ENCODE measurements at places on chromosomes 5 and 9.

DNA sequence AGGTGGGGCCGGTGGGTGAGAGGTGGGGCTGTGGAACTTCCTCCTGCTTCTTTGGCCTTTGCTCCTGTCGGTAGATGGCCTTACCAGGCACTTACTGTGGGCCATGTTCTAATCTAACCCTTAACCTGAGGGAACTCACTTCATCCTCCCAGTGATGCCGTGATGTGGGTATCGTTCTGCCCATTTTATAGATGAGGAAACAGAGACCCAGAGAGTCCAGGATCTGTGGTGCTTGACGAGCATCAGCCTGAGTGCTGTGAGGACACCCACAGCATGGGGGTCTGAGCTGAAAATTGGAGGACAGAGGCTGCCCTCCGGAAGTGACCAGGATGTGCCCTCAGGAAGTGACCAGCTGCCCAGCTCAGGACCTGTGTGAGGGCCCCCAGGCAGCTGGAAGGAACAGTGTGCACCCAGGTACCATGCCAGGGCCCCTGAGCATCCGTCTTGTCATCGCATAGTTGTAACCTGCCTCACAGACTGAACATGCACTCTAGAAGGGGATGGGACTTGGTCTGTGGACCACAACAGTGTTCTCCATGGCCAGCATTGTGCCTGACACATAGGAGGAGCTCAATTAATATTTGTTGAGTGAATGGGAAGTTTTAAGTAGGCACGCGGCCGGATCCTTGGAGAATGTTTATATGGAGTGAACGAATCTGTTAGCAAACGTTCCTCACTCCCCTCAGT is 8.5 kb downstream of the NEK6 start:
- DNase-seq, result no peak

DNA sequence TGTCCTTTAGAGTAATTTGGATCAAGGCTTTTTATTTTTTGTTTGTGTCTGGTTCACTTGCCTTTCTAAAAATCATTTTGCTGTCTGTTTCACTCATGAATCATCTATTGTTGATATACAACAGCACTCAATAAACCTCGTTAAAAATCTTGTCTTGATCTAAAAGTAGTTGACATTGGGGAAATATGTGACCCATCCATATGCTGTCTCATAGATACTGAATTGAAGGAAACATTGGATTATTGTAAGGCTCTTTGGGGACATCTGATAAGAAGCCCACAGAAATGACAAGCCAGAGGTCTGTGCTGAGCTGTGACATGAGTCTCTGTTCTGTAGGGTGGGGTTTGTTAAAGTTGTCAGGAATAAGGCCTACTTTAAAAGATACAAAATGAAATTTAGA is 208.0 kb downstream of the PDZD2 start:
- DNase-seq, result no peak

- DNase-seq, result no peak
Measured at GRCh38 chr9:3246241-3246640, 279.6 kb downstream of the RFX3 start.

GRCh38 chr9:6884990-6885389 is 127.2 kb downstream of the KDM4C start:
- no peak for DNase-seq

GRCh38 chr5:65892801-65893200 is 33.6 kb upstream of the ERBIN start:
- DNase-seq, result no peak

DNA sequence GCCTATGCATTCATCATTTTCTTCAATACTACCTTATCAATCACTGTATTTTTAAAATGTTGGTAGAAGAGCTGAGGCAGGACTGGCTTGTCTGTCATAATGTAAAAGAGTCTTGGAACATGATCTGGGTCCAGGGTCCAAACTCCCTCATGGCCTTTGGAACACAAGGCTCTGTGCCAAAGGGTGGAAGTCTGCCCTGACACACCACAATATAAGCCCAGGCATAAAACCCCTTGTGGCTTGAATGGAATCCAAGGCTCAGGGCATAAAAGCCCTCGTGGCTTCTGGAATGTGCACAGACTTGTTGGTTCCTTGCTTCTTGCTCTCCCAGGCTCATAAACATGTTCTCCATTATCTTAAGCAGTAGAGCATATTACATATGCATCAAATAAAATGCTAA is 48.0 kb downstream of the GABRB2 start:
- DNase-seq, result no peak

DNA sequence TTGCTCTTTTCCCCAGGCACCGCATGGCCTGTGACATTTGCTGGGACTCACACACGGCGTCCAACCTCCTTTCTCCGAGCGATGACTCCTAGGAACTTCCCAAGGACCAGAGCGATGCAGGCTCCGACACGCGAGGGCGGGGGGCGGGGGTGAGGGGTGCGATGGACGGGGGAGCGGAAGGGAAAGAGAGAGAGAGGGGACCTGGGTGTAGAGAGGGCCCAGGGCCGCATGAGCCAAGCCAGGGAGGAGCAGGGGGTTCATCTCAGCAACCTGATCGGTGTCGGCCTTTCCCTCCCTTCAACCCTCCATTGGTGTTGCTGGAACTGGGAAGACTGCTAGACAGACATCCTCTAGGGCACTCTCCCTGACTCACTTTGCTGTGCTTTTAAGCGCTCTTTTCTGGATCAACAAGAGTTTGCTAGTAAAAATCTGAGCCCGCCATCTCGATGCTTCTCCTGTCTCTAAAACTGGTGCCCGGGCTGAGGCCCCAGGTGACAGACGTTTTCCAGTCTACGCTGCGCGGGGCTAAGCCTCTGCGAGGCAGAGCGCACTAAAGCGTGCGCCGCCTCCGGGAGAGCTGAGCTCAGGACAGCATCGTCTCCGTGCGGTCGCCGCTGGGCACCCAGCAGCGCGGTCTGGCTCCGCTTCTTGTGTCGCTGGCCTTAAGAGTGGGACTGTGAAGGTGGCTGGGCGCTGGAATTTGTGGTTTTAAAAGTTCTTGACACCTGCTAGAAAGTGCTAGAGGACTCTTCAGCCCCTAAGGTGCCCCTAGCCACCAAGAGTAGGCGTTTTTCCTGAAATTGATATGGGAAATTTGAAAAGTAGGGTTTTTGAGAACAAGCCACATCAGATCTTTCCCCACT is 1.0 kb upstream of the TSLP start:
- DNase-seq, result peak; percentile 49

DNA sequence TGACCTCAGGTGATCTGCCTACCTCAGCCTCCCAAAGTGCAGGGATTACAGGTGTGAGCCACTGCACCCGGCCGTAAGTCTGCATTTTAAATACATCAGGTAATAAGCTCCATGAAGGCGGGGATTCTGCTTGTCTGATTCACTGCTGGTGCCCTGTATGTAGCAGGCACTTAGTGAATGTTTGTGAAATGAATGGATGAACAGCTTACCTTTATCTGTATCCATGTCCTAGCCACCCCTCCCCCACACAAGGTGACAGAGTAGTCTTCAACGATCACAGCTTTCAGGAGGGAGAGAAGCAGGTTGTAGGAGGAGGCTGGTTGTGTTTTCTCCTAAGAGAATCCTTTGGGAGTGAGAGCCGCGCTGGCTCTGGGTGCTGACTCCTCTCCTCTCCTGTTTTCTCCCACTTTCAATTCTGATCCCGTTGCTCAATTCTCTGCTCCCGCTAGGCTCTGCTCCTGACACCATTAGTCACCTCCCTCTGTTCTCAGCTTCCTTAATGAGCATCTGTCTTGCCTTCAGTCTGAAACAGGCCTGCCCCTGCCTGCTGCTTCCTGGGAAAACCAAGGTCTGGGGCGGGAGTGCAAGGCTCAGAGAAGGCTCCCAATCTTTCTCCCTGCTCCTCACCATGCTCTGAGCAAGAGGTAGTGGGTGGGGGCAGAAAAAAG is 88.8 kb upstream of the CTNNA1 start:
- peak; percentile 36 for DNase-seq

- no peak for DNase-seq
Measured at GRCh38 chr9:23635276-23635675, 190.8 kb downstream of the ELAVL2 start.

DNA sequence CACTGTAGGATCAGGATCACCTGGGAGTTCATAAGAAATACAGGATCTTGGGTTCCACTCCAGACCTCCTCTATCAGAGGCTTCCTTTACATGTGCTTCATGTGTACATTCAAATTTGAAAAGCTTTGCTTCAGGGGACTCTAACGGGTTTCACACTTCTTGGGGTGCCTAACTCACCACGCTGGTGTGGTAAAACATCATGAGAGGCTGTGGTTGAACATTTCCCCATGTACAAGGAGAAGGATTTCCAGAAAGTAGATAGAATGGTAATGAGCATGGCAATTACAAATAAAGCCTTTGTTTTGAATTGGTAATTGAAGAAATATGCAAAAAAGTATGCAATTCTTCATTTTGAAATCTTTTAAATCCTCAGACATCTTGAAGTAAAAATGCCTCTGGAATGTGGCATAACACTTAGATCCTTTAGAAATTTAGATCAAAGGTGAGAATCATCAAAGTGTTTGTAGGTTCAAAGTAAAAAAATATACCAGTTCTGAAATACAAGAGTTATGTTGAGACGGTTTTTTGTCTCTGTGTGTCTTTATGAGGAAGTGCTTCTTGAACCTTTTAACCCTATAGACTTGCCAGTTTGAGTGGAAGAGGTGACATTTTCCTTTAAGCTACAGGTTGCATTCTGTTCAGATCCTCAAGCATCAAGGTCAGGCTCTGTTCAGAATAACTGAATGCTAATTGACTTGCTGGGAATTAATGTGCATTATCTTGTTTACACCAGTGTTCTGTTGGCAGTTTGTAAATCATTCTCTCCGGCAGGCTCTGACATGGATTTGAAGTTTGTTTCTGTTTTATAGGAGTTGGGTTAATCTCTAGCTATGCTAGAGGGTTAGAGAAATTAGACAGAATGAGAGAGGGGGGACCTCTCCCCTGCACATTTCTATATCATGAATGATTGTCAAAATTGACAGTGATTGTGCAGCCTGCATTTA is 415.3 kb downstream of the MAN2A1 start:
- DNase-seq, result peak; percentile 33

- no peak for DNase-seq
Measured at GRCh38 chr9:34317436-34317835, 11.6 kb downstream of the KIF24 start.

DNA sequence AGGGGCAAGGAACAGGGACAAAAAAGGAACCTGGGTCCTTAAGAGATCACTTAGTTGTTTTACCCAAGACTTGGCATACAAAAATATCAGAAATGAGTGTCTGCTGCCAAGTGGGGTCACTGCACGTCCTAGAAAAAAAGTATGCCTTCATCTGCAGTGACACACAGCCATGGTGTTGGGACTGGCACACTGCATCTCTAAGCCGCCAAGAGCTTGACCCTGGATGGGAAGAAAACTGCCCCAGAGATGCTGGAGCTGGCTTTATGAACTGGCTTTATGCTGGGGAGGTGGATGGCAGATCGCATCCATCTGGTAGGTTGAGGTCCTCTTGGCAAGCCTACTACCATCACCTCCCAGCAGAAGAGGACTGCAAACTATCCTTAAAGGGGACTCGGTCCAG is 51.7 kb downstream of the IRF1 start:
- DNase-seq, result no peak

DNA sequence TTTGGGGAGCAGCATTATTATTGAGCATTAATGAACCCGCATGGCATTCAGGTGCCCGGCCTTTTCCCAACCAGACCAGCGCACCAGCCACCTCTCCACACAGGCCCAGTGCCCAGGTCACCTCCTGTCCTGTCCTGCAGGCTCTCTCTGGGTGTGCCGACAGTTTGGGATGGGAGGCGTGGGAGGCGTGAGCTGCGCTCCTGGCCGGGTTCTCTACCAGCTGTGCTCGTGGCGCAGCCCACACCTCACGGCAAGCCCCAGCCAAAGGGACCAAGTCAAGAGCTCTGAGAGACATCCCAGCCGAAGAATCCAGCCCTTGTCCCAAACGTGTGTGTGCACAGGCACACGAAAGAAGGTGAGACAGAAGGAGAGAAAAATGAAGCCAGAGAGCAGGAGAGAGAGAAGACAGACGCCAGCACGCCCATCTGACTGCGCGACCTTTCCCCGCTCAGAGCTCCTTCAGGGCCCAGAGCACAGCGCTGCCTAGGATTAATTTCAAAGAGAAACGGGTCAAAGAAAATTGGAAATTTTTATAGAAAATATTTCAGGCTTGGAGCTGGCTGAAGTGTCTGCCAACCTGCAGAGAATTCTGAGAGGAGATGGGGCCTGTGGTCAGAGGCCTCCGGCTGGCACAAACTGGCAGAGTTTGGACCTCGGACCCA is 81.7 kb downstream of the ADAMTS2 start:
- no peak for DNase-seq

GRCh38 chr5:110572729-110573128 is 153.7 kb downstream of the TMEM232 start:
- no peak for DNase-seq

DNA sequence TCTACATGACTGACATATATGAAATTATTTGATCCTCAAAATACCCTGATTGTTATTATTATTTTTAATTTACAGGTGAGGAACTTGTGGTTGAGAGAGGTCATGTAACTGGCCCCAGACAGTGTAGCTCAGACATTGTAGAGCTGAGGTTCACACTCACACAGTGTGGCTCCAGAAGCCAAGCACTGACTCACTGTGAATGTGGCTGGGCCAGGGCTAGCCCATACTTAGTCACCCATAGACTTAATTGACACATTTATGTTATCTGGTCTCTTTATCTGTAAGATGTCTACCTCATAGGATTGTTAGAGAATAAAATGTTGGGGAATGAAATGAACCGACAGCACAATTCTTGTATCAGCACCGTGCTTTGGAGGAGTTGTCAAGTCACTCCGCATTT is 24.9 kb upstream of the CCDC112 start:
- DNase-seq, result peak; percentile 5

DNA sequence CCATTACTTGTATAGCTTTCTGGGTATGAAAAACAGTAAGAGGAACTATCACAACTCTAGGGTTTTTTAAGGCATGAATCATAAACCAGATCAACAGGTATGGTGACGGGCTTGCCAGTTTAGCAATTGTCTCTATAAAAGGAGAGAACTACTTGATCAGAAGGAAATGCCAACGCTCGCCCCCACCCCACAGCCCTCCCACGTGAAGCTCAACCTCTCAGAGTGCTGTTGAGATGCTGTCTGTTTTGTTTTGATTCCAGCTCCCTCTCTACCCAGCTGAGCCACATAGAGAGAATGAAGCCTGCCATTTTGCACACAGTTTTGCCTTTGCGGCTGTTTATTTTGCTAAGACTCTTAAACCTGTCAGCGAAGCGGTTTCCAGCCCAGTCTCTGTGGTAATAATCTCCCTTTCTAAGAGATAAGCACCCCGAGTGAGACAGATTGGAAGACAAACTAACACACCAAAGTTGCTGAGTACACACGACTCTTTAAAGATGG is 257.9 kb upstream of the ANKRD55 start:
- no peak for DNase-seq

GRCh38 chr9:110143950-110144545 is 63.9 kb downstream of the C9orf152 start:
- no peak for DNase-seq

- DNase-seq, result no peak
Measured at GRCh38 chr5:80082281-80082680, 47.1 kb downstream of the THBS4 start.
